ENCODE measurements at places on chromosomes 3 and 15. TPM values are rescaled to one million over a fixed set of nuclear protein-coding genes. Genes with fewer than 3 reads are reported as not detected.

GRCh38 chr3:117404141-117404540 lies 694.6 kb downstream of the TUSC7 start:
- no peak for ATAC-seq

GRCh38 chr3:66567077-66567476 lies 66.3 kb upstream of the LRIG1 start:
- ATAC-seq = no peak

- ATAC-seq = no peak
These were observed 535.1 kb upstream of the CCDC54 start for GRCh38 chr3:106842151-106842550.

DNA sequence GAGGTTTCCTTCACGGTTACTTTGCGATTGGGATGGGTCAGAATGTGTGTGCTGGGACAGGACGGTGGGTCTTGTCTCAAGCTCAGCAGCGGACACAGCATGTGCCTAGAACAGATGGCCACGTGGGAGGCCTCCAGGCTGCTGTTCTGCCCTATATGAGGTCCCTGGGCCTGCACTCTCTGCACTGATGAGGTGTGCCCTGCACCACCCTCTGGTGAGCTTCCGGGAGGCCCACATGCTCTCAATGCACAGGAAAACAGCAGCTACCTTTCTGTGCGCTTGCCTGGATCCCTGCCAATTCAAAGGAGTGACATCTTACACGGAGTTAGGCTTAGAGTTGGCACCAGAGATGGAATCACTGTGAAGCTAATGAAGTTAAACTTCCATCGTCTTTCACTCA lies 59.8 kb downstream of the BOC start:
- ATAC-seq = no peak

GRCh38 chr3:32996755-32997091 lies 45.3 kb downstream of the CCR4 start:
- ATAC-seq = no peak

The RLBP1 gene
- not detected for total RNA-seq

The SLC9C1 gene
- total RNA-seq = not detected
